ENCODE measurements at places on chromosomes 2 and 18. TPM values are rescaled to one million over a fixed set of nuclear protein-coding genes. Genes with fewer than 3 reads are reported as not detected.

The ATP6V1B1 gene
- total RNA-seq: 43.9 TPM

DNA sequence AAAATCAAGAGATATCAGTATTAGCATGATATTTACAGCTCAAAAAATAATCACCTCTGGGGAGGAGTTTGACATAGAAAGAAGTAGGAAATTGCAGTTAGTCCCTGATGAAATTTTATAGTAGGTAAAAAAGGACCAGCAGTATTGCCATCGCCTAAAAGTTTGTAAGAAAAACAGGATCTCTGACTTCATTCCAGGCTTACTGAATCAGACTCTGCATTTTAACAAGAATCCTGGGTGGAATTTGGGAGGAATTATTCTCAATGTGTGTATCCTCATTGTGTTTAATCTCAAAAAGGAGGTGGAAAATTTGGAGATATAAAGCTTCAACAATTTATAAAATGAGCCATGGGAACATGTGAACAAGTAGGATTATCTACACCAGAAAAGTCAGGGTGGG lies 31.2 kb upstream of the STAT1 start:
- no peak for DNase-seq

DNA sequence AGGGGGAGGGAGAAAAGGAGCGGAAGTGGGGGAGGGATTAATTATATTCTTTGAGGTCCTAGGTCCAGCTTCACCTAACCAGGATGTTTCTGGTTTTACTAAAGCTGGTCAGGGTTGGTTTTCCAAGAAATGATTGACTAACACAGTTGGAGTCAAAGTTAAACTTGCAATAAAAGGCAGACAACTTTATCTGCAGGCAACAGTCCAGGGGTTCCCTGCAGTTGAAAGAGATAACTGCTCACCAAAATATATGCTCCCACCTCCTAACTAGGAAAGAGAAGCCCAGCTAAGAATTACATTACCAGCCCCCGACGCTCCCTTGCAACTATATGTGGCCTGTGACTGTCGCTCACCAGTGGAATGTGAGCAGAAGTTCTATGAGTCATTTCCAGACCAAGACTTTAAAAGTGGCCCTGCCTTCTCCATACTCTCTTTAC lies 140.0 kb upstream of the PKDCC start:
- DNase-seq: peak; percentile 53

GRCh38 chr2:233498126-233498525 lies 68.5 kb downstream of the USP40 start:
- DNase-seq: no peak

Measured in HT-29 (cell line).